ENCODE measurements at places on chromosomes 5 and 9. TPM values are rescaled to one million over a fixed set of nuclear protein-coding genes. Genes with fewer than 3 reads are reported as not detected.

CCNI2 gene
- not detected for total RNA-seq

PCDHB13 gene
- total RNA-seq: 10.0 TPM

DRD1 gene
- total RNA-seq: 0.42 TPM

DNA sequence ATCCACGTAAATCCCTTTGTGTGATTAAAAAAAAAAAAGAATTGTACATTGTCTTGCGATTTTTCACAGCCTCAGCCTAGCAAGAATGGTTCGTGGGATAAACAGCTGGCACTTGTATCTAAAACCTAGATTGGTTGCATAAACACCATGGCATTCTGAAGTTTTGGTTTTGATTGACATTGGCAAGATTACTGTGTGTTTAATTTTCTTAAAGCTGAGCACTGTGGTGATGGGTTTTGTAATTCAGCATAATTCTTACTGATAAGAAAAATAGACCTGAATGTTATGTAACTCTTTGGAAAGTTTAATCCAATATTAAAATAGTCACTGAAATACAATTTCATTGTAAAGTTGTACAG lies 23.4 kb upstream of the ANKRD18A start:
- H3K4me1 ChIP-seq: no peaks in the 10 kb centered on the region
- no peak overlapping the region for H3K4me3 ChIP-seq
- no peak overlapping the region for H3K27ac ChIP-seq

DNA sequence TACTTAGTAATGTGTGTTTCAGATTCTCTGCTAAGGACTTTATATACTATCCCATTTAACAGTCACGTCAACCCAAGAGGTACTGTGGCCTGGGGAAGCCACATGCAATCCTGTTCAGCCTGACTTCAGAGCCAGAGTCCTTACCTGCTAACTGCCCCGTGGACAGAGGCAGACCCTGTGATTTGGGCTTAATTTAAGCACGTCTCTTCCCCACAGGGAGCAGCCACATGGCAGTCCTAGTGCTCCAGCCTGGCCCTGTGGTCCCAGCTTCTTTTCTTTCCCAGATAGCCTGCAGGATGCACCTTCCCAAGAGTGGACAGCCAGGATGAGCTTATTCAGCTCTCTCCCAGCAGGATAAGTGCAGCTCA lies 71.5 kb downstream of the PDE8B start:
- H3K4me1 ChIP-seq: peaks cover 6% of the 10 kb centered on the region
- H3K36me3 ChIP-seq: no peaks in the 10 kb centered on the region
- no peaks in the 10 kb centered on the region for H3K27me3 ChIP-seq
- no peak overlapping the region for H3K4me3 ChIP-seq
- H3K27ac ChIP-seq: no peak overlapping the region
- DNase-seq: no peak

DNA sequence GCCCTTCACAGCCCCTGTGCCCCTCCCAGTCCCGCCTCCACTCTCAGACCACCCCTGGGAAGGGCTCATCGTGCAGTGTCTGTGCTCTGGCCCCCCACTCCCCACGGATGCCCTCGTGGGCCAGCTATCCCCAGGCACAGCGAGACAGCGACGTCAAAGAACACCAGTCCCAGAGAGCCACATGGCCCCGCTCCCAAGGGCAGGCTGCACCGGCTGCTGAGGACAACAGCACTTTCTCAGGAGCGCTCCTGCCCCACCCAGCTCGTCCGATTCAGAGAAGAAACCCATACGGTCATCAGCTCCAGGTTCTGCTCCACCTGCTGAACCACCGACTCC lies 4.8 kb upstream of the SNAPC4 start:
- no peak overlapping the region for H3K4me3 ChIP-seq
- no peaks in the 10 kb centered on the region for H3K27me3 ChIP-seq
- peaks cover 57% of the 10 kb centered on the region for H3K36me3 ChIP-seq

- no peak overlapping the region for H3K4me3 ChIP-seq
- no peak for DNase-seq
- no peaks in the 10 kb centered on the region for H3K4me1 ChIP-seq
- no peaks in the 10 kb centered on the region for H3K36me3 ChIP-seq
- no peak overlapping the region for H3K27ac ChIP-seq
Measured at GRCh38 chr9:130908146-130908877, 11.7 kb upstream of the QRFP start.

- H3K4me3 ChIP-seq: no peak overlapping the region
- no peaks in the 10 kb centered on the region for H3K4me1 ChIP-seq
- no peak for DNase-seq
Measured at GRCh38 chr9:25990376-25990775, 312.1 kb upstream of the TUSC1 start.

DNA sequence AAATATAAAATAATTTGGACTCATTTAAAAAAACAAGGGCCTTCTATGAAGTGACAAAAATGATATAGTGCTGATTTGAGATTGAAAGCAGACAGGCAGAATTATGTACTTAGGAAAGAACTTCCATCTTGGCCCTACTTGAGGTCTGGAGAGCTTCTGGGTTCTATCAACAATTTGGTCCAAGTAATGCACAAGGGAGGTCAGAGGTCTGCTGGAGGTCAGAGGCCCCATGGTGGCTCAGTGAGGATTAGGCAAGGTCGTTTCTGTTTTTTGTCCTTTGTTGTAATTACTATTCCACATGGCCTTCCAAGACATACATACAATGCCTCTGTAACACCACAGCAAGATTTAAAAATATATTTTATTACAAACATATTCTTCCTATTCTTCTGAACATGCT lies 37.2 kb downstream of the NUDT12 start:
- H3K4me1 ChIP-seq: no peaks in the 10 kb centered on the region
- H3K27me3 ChIP-seq: no peaks in the 10 kb centered on the region
- no peaks in the 10 kb centered on the region for H3K36me3 ChIP-seq
- no peak overlapping the region for H3K27ac ChIP-seq
- H3K4me3 ChIP-seq: no peak overlapping the region

DNA sequence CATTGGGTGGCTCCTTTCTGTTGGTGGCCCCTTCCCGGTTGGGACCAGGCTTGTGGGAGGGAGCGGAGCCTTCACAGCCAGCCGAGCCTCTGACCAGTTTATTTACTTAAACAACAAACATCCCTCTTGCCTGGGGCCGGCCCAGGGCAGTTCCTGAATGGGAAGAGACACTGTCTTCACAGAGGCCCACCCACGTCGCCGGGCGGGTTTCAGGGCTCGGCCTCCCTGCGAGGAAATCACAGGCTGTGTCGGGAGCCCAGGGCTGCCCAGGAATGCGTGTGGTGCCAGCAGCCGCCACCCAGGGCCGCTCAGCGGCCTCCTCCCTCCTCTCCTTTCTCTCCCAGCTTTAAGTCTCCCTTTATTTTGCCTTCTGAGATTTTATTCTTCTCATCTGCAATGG lies 132.5 kb downstream of the HSD17B3 start:
- H3K4me1 ChIP-seq: peaks cover 28% of the 10 kb centered on the region
- no peak overlapping the region for H3K4me3 ChIP-seq
- H3K27me3 ChIP-seq: peaks cover 3% of the 10 kb centered on the region
- peak overlapping the region; percentile 39 for H3K27ac ChIP-seq
- no peaks in the 10 kb centered on the region for H3K36me3 ChIP-seq

All from suprapubic skin (tissue), 4 donors.